ENCODE measurements at places on chromosomes 7 and 10.

- no peak for DNase-seq
These were observed 197.1 kb downstream of the DOCK4 start for GRCh38 chr7:112009081-112009480.

- no peak for DNase-seq
These were observed 197.0 kb downstream of the PLXNA4 start for GRCh38 chr7:132379292-132379691.

DNA sequence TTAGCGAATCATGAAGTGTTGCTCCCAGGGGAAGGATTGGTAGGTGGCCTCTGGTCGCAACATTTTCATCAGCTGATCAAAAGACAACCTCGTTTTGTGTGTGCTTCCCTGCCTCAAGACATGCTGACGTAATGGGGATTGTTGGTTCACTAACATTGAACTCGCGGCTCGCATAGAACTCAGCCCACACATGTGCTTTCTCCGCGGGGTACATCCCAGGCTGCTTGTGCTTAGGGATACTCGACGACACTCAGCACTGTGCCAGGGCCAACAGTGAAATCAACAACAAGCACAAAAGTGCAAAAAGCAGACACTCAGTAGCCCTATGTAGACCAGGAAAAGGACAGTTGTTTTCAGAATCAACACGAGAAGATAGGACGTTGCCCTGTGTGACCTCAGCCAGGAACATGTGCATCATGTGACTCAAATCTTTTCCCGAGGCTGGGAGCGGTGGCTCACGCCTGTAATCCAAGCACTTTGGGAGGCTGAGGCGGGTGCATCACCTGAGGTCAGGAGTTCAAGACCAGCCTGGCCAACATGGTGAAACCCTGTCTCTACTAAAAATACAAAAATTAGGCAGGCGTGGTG lies 20.8 kb downstream of the WIPI2 start:
- no peak for DNase-seq

DNA sequence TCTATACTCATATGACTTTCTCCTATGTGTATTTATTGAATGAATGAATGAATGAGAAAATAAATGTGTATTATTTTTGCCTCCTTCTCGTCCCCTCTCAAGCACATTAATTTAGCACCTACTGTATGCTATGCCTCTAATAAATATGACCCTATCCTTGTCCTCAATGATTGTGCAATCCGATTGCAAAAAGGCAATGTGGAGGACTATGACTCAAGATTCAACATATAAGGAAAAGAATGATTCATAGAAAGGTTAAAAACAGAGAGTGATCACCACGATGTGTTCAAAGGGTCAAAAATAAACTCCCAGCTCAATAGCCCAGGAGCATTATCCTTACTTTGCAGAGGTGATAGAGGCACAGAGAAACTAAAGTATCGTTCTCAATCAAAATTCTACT lies 322.8 kb upstream of the SORCS1 start:
- DNase-seq = no peak

DNA sequence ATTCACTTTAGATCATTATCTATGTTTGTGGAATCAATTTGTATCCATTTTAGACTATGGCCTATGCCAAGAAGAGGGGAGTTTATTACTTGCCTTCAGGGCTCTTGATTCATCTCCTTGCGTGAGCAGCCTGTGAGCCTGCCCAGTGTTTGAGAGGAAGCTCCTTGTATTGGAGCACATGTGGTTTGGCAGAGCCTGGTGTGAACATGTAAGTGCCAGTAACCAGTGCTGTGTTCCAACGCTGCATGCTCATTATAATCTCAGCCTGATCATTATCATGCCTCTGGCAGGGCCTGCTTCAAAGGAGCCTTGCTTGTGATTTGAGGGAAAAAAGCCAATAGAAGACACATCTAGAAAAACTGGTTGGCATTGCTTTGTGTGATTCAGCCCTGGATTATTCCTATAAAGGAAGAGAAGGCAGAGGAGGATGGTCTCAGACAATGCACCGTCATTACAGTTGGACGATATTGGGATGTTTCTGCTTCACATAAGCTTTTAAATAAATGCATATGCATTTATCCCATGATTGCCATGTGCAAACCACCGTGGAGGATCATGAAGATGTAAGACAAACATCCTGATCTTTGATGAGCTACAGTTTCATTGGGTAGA lies 203.4 kb upstream of the AHR start:
- DNase-seq = no peak

DNA sequence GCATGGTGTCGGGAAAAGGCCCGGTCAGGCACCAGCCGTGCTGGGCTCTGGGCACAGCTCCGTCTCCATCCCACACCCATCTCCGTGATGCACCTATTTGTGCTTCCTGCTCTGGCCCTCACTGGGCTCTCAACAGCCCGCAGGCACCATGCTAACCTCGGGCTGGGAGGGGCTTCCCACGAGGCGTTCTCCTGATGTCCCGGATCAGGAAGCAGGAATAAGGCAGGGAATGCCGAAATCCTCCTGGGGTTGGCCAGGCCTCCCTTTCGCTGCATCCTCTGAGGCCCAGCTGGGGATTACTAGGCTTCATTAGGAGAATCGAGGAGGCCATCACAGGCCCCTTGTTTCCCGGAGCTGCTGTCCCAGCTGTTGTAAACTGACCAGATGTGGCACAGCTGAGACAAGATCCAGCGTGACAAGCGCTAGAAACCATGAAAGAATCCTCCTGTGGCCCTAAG lies 72.0 kb downstream of the FAM53B start:
- no peak for DNase-seq

DNA sequence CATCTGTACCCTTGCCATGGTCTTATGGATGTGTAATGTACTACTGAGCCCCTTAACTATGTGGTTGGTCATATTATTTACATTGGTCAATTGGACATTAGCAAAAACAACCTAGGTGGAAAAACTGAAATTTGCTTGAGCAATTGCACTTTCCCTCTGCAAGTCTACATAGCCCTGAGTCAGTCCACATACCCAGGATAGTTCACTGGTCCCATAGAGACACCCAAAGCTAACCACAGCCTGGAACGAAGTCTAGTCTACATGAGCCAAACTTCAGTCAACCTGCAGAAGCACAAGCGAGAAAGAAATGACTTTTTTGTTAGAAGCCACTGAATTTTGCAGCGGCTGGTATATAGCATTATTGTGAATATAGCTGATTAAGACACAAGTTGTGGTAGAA lies 37.6 kb upstream of the COL1A2 start:
- DNase-seq = no peak

DNA sequence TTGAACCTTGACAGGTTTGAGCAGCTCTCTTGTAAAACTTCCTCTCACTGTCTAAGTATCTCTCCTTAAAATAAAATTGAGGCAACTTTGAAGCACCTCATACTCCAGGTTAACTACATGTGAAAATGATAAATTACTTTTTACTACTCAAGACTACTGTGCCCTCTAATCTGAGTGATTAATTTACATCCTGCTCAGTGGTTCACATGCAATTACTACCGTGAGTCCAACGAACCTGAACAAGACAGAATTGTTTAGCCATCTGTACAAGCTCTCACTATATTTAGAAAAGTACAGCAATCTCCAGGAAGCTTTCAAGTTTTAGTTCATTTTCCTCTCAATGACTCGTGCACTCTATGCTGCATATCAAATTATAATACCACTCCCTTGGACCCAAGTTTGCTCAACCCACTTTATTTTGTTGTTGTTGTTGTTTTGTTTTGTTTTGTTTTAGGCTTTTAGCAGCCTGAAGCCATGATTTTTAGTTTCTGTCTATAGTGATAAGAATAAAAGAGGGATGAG lies 21.2 kb downstream of the PDE1C start:
- DNase-seq = no peak

- DNase-seq = no peak
These were observed 414.6 kb upstream of the NPVF start for GRCh38 chr7:25642849-25643248.

GRCh38 chr7:78386520-78386919 lies 587.9 kb downstream of the PHTF2 start:
- no peak for DNase-seq

DNA sequence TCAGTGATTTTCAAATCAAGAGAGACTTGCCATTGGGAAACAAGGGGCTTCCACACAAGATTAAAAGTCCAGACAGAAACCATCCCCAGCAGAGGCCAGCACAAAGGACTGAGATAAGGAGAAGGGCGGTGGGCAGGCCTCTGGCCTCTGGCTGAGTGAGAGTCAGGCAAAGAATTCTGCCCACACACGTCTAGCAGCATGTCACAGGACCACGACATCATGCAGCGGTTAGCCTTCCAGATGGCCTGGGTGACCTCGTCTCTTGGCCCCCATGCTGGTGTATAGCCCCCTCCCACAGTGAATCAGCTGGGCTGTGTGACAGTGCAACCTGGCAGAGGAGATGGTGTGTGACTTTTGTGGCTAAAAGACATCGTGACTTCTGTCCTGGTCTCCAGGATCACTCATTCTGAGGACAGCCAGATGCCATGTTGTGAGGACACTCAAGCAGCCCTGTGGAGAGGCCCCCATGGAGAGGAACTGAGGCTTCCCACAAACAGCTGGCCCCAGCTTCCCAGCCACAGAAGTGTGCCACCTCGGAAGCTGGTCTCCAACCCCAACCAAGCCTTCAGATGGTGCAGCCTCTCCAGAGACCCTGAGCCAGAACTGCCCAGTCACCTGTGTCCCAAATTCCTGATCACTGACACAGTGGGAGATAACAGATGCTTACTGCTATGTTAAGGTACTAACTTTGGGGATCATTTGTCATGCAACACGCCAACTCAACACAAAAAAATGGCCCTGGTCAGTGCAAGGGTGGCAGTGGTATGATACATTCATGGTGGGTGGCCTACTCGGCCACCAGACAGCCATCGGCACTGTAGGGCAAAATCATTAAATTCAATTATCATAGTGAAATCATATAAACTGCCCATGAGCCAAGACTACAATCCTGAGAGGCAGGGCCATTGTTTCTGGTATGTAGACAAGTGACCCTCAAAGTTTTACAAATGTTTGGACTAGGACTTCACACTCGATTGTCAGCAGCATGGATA lies 73.2 kb downstream of the TNS3 start:
- DNase-seq = no peak

DNA sequence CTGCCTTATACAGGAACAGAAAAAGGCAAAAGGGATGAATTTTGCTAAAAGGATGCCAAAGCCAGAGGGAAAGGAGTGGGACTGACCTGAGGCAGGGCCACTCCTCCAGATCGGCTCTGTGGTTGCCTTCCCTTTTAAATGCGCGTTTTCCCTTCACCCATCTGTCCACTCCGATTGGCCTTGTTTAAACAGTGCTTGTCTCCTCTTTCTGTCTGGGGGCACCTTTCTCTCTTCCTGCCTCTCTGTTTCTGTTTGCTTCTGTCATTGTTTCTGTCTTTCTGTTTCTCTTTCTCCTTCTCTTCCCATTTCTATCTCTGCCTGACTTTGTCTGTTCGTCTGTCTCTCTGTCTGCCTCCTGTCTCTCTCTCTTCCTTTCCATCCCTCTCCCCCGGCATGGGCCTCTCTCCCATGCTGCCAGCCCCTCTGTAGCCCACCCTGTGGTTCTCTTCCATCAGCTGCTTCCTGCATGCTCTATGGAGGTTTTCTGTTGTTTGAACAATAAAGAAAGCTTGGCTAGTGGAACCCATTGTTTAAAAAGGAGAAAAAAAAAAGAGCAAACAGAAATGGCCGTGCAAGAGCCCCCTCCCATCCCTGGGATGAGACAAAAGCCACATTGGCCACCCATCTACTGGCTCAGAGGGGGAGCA lies 29.5 kb upstream of the HSPB1 start:
- no peak for DNase-seq

- DNase-seq = no peak
These were observed 38.7 kb downstream of the A1CF start for GRCh38 chr10:50846753-50847152.

DNA sequence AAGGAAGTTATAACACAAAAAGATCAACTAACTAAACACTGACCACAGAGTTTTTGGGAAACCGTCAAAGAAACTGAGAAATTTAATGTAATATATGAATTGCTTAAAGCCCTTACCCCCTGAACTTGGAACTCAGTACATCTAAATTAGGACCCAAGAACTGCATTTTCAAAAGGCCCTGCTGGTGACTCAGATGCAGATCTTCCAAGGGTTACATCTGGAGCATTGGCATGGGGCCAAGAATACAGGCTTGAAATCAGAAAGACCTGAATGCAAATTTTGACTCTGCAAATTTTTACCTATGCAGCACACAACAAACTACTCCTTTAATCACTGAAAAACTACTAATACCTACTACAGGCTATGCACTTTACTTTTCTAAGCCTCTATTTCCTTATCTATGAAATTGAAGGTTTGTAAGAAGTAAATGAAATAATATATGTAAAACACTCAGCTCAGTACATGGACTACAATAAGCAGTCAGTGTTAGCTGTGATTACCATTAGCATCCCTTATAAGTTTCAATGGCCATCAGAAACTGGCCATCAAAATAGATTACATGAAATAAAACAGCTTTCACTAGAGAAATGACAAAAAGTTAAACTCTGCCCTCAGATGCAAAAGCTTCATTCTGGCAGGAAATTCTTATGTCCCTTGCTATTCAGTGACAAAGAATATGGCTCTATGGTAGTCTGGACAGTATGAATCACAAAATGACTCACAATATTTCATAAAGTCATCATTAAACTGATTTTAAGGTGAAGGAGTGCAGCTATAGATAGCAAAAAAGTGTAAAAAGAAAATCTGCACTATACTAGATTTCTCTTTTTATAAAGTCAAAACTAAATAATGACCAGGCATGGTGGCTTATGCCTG lies 43.6 kb downstream of the NSUN6 start:
- no peak for DNase-seq

GRCh38 chr7:63521-64021 lies 128.8 kb upstream of the FAM20C start:
- DNase-seq = no peak

DNA sequence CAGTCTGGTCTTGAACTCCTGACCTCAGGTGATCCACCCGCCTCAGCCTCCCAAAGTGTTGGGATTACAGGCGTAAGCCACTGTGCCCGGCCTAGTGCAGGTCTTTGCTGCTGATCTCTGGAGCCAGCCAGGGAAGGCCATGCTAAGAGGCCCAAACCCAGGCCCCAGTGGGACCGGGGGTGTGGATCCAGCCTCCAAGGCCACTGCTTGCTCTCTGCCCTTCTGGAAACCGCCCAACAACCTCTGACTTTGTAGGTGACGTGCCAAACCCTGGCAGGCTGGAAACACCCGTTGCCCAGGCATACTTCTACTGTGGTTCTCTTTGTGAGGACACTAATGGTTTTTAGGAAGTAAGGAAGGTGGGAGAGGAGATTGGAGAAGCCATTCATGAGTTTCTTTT lies 83.5 kb upstream of the GNA12 start:
- no peak for DNase-seq
